ENCODE measurements at places on chromosomes 12 and 14.

GRCh38 chr12:94012590-94012989 lies 135.8 kb upstream of the PLXNC1 start:
- DNase-seq, result no peak

DNA sequence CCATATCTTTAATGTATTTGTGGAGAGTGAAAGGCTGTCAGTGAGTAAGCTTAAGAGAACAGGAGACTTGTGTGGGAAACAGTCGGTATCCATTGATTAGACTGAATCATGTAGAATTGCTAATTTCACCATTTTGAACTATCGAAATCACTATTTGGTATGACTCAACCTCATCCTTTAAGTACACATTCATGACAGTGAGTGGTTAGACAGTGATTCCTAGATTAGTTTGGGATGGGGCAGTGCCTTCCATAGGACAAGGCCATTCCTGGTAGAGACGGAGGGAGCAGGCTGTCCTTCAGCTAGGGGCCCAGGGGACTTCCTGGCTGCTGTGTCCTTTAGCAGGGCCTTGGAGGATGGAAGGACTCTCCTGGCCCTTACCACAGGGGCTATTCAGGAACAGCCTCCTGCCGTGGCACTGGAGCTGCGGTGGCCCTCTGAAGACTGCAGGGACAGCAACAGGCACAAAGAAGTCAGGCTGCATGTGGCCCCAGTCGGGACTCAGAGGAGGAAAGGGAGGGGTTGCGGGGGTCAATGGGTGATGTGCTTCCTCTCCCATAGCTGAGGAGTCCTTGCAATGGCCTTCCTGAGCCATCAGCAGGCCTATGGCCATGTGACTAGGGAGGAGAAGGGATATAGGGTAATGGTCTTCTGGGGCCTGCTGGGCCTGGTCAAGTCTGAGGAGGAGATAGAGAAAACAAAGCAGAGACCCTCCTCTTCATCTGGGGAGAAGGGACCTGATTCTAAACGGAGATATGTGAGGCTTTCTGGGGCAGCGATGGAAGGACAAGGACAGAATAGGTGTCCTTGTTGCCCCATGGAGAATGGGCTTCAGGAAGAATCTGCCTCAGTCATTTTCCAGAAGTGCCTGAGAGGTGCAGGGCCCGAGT lies 11.2 kb downstream of the SERPINA1 start:
- no peak for DNase-seq

DNA sequence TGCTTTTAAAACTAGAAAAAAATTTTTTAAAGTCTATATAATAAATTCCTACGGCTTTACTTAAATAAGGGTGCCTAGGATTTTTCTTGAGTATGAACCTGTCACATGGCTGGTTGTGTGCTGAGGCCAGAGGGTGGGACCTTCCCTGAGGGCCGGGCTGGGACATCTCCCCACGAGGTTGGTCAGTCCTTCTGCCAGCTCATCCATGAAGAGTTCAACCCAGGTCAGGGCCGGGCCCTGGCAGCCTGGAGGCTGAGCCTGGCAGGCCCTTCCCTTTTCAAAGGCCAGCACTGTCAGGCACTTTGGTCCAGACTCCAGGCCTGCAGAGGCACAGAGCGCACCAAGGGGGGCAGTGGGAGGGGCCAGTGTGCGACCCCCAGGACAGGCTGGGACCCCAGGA lies 31.7 kb downstream of the TNFAIP2 start:
- DNase-seq, result no peak

GRCh38 chr12:115223991-115224390 lies 540.0 kb upstream of the TBX3 start:
- DNase-seq, result no peak

DNA sequence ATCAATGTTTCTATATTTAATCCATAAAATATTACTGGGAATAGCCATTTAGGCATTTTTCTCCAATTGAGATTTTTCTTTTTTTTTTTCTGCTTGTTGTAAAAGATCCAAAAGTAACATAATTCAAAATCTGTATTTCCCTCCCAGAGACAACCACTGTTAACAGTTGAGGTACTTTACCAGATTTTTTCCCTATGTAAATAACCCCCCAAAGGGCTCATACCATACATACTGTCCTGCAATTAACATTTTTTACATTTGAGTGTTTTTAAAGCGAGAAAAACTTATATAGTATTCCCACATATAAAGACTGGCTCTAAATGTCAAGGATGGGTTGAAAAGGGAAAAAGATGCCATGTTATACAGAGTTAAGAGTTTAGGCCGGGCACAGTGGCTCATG lies 18.1 kb downstream of the PPP1R12A start:
- no peak for DNase-seq

GRCh38 chr12:130456375-130457199 lies 118.9 kb downstream of the PIWIL1 start:
- DNase-seq, result no peak

DNA sequence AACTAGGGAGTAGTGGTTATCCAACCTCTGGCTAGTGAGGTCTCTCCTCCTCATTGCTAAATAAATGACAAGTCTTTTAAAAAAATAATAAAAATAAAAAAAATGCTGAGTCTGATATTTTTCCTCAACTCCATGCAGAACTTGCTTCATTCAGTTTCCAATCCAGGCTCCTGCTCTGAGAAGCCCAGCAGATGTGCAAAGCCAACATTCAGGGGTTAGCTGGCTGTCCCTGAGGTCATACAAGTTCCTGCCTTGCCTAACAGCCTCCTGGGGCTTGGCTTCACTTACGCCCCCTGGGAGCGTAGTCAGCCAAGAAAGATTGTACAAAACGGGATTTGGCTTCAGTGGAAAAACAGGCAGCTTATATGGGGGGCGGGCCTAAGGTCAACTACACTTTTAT lies 23.3 kb downstream of the RTRAF start:
- DNase-seq, result no peak

DNA sequence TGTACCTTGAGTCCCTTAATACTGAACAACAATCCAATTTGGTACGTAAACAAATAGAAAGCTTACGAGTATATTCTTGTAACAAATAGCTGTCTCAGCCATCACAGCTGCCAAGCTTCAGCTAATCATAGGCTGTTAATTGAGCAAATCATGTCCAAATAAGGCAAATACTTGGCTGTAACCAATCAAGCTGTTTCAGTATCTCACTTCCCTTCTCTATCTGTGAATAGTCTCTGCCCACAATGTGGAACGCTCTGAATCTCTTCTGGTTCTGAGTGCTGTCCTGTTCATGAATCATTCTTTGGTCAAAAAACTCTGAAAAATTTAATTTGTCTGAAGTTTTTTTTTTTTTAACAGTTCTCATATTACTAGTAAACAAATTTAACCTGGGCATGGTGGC lies 5.8 kb upstream of the NEMF start:
- DNase-seq, result no peak

- DNase-seq, result no peak
Measured at GRCh38 chr12:46049665-46050064, 59.3 kb upstream of the SCAF11 start.

DNA sequence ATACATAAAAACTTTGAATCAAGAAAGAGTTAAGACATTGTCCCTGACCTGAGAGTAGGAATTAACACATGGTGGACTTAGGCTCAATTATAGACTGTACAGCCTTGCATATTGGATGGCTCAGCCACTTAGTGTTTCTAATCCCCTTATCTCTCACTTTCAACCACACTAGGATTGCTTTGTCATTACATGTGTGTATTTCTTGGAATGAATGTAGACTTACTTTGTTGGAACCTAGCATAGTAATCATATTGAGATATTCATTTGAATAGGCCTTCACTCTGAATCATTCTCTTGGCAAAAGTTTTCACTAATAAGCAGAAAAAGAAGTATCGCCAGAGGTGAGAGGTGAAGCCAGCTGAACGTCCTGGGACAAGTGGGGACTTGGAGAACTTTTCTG lies 1973.9 kb upstream of the FLRT2 start:
- no peak for DNase-seq

GRCh38 chr12:29374913-29375312 lies 6.1 kb downstream of the ERGIC2 start:
- DNase-seq, result no peak

DNA sequence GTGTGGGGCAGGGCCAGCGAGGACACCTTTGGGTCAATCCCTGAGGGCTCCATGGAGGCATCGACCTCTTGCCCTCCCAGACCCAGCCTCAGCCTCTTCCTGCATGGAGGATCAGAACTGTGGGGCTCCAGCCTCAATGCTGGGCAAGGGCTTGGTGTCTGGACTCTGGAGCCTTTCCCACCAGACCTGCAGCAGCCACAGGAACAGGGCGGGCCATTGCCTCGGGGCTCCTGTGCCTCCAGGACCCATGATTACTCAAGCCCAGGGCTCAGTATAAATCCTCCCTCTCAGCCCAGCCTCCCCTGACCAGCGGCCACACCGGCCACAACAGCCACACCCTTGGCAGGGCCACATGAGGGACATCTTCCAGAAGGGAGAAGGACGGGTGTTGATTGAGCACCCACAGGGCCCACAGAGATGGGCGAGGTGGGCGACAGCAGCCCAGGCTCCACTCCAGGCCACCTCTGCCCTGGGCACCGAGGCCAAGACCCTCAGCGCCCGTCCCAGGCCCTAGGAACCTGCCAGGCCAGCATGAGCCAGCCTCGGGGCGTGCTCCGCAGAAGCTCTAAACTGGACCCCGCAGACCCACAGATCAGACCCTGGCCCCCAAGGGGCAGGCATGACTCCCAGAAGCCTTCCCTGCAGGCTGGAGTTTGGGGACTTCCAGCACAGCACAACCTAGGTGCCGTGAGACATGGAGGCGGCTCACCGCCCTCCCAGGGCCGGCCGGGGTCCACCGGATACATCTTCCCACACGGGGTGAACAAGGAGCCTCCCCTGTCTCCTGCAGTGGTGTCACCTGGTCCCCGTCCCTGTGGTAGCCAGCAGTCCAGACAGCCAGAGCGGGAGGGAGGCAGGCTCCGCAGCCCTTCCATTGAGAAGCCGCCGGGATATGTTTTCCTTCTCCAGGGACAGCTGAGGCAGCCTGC lies 25.1 kb downstream of the NCOR2 start:
- no peak for DNase-seq

- no peak for DNase-seq
Measured at GRCh38 chr12:45644541-45644940, 85.0 kb upstream of the ARID2 start.

GRCh38 chr14:100015251-100015655 lies 50.0 kb upstream of the EVL start:
- DNase-seq, result no peak

DNA sequence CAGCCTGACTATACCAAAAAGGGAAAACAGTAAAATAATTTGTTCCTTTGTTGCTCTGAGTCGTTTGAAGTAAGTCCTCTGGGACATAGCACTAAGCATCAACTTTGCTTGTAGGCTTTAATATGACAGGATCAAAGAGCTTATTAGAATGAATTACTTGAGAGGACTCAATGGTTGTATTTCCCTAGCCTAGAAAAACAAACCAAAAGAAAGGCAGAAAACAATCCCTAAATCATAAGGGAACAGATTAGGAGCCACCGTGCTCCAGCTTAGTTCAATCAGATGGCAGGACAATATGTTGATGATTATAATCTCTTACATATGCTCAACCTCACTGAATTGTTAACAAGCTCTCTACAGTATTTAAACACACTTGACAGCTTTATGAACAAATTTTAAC lies 988.4 kb downstream of the FLRT2 start:
- DNase-seq, result no peak

GRCh38 chr12:81596558-81596957 lies 162.6 kb downstream of the PPFIA2 start:
- DNase-seq, result no peak

GRCh38 chr12:126157575-126157966 lies 1092.3 kb downstream of the AACS start:
- no peak for DNase-seq

All from T-helper 17 cell (primary cell).